Upper lobe of left lung (tissue), 6 donors: ENCODE measurements at places on chromosomes 2 and 18. TPM values are rescaled to one million over a fixed set of nuclear protein-coding genes. Genes with fewer than 3 reads are reported as not detected.

LOXL3 gene
- 28.3 TPM for total RNA-seq

CD8B2 gene
- not detected for total RNA-seq

RAB17 gene
- total RNA-seq: 83.9 TPM

DLGAP1 gene
- 4.0 TPM for total RNA-seq

ALS2 gene
- total RNA-seq: 23.7 TPM

IL1R1 gene
- 122 TPM for total RNA-seq

EPC2 gene
- total RNA-seq: 15.2 TPM

SERPINB3 gene
- not detected for total RNA-seq

HNMT gene
- total RNA-seq: 67.4 TPM

QPCT gene
- total RNA-seq: 6.4 TPM

NCKAP1 gene
- total RNA-seq: 129 TPM

CHN1 gene
- 22.6 TPM for total RNA-seq

SLC23A3 gene
- 3.3 TPM for total RNA-seq

PIEZO2 gene
- total RNA-seq: 20.1 TPM

CREG2 gene
- total RNA-seq: not detected

SCYGR2 gene
- total RNA-seq: not detected

LYG2 gene
- not detected for total RNA-seq

TFCP2L1 gene
- 39.2 TPM for total RNA-seq

MBP gene
- total RNA-seq: 63.0 TPM

RAD51AP2 gene
- not detected for total RNA-seq

CHCHD5 gene
- 37.1 TPM for total RNA-seq

RAB6C gene
- not detected for total RNA-seq

PAIP2B gene
- total RNA-seq: 2.8 TPM

SERPINB4 gene
- total RNA-seq: 2.6 TPM

TRIM43 gene
- not detected for total RNA-seq
